ENCODE measurements at places on chromosomes 2 and 18.

DNA sequence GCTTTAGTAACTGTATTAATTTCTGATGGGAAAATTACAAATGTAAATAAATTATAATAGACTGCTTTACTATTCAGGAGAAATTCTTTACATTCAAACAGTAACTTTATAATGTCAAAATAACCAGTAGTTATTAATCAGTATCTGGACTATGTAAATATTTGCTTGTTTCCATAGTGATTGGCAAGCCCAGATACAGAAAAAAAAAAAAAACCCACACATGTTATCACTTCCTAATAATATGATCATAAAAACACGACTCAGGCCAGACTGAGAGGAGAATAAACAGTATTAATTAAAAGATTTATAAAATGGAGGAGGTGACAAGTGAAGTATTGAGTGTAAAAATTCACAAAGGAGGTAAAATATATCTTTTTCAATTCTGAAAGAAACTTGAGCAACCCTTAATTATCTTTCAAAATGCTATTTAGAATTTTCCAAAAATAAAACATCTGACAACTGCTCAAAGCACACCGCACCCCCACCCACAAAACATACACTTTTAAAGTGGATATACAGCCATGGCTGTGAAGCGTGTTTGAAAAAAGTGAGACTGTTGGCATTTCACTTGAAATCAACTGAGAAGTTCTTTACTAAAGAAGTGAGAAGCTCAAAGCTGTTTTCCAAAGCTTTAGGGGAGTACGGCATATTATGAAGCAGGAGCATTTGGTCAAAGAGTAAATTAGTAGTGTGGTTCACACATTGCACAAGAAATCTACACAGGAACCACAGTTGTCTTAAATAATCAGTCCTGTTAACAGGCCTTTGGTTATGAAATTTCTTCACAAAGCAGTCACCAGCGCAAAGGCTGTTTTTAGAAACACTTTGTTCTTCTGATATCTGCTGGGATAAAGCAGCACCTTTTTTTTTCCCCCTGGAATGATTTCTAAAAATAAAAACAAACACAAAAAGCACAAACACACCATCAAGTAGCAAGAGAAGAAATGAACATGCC is 475.8 kb downstream of the TXNL1 start:
- peak; percentile 59 for DNase-seq

DNA sequence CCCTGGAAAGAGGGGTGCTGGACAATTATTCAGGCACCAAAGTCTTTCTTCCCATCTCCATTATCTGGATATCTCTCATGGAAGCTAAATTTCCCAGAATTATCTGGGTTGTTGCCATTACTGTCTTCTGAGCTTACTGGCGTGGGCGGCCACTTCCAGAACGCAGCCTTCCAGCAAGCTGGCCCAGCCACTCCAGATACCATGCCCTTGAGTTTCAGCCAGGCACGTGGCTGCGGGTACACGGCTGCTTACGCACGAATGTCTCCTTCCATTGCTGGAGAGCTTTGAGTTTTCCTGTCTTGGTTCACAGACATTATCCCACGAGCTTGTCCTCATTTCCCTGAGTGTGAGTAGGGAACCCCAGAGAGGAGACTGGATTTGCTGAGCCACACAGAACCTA is 32.7 kb downstream of the CELF4 start:
- DNase-seq, result no peak

DNA sequence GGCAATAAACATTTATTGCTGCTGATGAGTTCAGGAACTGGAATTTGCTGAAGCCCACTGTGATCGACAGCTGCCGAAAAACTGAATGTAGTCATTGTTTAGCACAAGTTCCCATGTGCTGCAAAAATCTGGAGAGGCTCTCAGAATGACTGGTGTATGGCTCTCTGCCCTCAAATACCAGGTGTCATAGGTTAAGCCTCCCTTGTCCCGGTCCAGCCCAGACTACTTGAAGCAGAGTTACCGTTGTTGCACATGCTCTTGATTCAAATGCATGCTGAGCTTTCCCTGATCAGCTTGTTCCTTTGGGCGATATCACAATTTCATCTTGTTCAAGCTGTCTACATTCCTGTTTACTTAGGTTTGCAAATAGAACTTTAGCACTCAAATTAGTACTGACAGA is 625.2 kb downstream of the CPS1 start:
- DNase-seq, result no peak

GRCh38 chr2:52895726-52896340 is 871.8 kb upstream of the CHAC2 start:
- DNase-seq, result no peak

DNA sequence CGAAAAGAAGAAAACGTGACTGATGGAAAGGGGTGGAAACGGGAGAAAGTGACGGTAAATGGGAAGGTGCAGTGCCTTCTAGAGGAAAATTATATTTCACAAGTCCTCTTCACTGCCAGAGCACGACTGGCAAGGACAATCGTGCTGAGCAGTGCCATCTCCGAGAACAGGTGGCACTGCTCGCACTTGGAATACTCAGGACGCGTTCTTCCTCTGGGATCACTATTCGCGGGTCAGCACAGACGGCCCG is 364 bp downstream of the STAT1 start:
- DNase-seq, result no peak

DNA sequence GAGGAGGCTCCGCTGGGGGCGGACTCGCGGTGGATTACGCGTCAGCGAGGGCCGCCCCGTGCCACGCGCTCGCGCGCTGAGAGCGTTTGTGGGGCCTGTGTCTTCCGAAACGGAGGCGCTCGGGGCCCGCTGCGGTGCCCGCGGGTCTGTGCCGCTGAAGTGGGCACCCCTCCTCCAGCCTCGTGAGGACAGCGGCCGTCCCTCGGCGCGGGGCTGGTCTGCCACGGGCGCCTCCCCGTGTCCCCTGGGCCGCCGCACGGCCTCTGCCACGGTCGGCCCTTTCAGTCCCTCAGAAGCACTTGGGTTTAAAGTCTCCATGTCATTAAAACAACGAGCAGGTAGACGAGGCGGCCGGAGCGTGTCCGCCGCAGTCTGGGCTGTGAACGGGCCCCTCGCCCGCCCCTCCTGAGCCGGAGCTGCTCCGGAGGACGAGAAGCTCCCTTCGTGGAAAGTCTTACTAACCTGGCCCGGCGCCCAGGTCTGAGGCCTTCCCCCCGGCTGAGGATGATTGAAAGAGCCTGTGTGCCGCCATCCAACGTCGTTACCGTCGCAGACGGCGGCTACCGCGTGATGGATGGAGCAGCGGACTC is 97.6 kb downstream of the NFATC1 start:
- DNase-seq, result no peak

- DNase-seq, result no peak
Observed at GRCh38 chr18:62643181-62643580, 72.2 kb upstream of the PHLPP1 start.

DNA sequence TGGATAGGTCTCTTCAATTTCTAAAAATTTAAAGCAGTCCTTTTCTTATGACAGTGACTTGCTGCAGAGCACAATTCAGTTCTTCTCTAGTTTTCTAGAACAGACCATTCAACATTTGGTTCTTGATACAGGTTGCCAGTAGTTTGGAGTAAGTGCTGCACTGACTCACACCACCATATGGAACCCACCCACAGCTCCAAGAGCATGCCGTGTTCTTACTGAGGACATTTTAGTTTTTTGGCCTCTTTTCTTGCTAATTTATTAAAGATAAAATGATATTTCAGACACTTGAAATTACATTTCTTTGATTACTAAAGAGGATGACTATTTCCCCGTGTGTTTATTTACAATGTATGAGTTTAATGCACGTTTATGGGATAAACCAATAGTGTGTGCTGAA is 120.0 kb downstream of the COL4A4 start:
- DNase-seq, result no peak

DNA sequence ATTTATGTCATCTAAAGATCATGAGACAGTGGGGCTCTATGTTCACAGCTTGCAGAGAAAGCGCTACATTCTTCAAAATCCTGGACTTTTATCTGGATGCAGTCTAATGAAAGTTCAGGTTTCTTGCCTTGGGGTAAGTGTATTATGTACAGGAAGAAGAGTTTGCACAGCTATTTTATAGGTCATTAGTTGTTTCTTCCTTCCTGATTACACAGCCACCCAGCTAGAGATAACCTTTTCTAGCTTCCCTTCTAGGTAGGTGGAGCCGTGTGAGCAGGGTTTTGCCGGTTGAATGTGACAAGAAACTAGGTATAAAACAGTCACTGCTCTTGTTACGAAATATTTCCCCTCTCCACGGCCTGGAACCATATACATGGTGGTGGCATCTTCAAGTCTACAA is 800.8 kb upstream of the SOX11 start:
- no peak for DNase-seq

Data from NCI-H1417 (cell line).